ENCODE measurements at places on chromosomes 13 and 19.
A peak's percentile ranks its signal among the peaks of the same experiment; 100 is the strongest.

DNA sequence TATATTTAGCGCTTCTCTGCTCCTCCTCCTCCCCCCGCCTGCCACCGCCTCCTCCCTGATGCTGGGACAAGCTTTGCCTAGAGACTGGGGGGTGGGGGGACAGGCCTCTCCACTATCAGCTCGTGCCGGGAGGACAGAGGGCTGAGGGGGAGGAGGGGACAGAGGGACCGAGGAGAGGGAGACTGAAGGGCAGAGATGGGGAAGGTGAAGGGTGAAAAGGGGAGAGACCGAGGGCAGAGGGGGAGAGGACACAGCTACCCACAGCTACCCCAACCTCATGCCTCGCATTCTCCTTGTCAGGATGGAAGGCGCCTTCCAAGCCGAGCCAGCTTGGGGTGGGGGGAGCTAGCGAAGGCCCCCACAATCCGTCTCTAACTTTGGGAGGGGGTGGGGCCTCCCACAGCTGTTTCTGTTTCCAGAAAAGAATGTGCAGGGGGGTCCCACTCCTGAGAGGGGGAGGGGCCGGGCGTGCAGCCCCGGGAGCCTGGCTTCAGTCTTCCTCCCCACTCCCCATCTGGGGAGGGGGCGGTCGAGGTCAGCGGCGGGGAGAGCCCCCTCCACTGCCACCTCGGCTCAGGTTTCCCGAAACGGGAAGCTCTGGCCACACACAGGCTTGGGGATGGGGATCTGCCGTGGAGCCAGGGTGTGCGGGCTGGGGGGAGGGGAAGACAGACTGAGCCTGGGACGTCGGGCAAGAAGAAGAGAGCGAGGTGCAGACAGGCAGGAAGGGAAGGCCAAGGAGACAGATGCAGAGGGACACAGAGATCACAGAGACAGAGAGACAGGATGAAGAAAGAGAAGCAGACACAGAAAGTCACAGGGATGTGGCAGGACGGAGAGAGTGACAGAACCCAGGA is 1.6 kb downstream of the DACT3 start:
- peak; percentile 67 for DNase-seq

DNA sequence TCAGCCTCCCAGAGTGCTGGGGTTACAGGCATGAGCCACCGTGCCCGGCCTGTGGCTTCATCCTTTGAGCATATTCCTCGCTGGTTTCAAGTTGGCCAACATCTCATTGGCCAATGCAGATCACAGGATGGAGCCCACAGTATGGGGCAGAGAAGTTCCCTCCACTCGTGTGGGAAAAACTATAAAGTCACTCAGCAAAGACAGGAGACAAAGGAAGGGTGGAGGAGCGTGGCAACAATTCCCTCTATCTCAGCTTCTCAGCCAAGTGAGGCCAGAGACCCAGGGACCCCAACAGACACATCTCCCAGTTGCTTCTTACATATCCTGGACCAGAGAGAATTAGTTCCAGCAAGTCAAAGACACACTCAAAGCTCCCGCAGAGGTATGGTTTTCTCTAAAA is 184.6 kb upstream of the SOX1 start:
- no peak for DNase-seq

GRCh38 chr13:28339419-28339818 is 155.5 kb downstream of the FLT1 start:
- no peak for DNase-seq

GRCh38 chr13:43434191-43434590 is 352.6 kb downstream of the ENOX1 start:
- DNase-seq = no peak

- DNase-seq = no peak
Measured at GRCh38 chr13:35874704-35875103, 256.5 kb downstream of the DCLK1 start.
